HL-60 (cell line): ENCODE measurements at places on chromosomes 12 and 14.
A peak's percentile ranks its signal among the peaks of the same experiment; 100 is the strongest.

DNA sequence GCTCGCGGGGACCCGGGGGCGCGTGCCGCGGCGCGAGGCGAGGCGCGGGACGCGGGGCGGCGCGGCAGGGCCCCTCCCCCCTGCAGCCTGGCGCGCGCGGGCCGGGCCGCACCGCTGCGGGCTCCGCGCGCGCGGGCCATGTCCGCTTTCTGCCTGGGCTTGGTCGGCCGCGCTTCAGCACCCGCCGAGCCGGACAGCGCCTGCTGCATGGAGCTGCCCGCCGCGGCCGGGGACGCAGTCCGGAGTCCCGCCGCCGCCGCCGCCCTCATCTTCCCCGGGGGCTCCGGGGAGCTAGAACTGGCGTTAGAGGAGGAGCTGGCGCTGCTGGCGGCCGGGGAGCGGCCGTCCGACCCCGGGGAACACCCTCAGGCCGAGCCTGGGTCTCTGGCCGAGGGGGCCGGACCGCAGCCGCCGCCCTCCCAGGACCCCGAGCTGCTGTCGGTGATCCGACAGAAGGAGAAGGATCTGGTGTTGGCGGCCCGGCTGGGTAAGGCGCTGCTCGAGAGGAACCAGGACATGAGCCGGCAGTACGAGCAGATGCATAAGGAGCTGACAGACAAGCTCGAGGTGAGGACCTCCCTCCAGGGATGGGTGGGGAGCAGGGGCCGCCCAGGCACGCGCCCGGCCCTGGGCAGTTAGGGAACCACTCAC lies 820 bp downstream of the BICDL1 start:
- DNase-seq: peak; percentile 49

DNA sequence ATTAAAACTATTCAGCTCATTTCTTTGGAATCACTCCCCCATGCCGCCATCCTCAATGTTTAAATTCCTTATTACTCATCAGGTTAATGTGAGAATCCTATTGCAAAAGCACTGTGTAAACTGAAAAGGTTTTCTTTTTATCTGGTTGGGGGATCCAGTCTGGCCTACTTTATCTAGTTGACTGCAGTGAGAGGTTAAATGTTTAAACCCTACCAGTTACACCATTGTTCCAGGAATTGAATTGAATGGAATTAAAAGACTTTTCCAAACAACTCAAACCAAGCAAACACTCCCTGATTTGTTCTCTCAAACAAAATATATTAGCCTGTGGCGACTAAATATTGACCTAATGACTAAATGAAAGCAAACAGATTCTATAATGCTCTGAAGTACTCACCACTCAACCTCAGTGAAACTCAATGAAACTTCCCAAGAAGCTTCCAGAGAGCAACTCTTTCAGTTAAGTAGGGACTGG lies 100.5 kb downstream of the VEZT start:
- no peak for DNase-seq

DNA sequence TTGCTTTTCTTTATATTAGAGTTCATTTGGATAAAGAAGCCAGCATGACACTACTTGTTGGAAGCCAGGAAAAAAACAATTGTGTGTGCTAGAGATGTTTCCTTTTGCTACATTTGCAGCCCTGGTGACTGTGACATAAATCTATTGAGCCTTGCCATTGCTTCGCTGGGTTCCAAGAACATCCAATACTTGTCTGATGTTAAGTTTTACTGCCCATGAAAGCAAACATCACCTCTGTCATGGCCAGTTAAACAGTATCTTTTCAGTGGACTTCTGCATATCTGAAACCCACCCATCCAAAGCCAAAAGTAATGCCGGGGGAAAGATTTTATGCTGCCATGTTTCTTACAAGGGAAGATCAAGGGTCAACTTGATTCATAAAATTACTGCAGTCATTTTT lies 184.0 kb downstream of the MSRB3 start:
- DNase-seq: no peak

DNA sequence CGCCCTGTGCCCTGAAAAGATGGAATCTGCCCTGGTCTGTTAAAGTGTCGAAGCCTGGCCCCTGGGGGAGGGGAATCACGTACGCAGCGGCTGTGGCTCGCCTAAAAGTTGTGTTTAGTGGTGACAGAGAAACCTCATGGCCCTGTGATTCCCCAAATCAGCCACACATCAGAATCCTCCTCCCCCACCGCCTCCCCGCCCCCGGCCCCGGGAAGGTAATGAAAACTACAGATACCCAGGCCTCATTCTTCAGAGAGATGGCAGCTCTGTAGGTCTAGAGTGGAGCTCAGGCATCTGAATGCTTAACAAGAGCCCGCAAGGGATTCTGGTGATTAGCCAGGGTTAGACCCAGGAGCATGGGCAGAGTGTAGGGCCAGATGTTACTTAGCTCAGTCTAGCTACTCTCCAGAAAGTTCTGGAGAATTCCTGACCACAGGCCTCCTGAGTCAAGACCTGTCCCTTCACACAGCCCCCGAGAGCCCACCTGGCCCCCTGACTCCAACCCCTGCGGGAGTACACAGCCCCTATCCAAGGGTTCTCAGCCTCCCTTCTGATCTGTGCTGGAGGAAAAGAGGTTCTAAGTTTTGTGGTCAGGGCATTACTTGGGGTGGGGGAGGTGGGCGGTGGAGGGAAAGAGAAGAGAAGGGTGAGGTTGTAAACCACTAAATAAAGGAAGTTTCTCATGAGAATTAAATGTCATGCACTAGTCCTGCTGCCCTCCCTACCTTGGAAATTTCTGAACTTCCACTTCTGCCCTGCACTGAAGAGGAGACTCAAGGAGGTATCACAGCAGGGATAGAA lies 114.8 kb downstream of the PLXNC1 start:
- DNase-seq: no peak

DNA sequence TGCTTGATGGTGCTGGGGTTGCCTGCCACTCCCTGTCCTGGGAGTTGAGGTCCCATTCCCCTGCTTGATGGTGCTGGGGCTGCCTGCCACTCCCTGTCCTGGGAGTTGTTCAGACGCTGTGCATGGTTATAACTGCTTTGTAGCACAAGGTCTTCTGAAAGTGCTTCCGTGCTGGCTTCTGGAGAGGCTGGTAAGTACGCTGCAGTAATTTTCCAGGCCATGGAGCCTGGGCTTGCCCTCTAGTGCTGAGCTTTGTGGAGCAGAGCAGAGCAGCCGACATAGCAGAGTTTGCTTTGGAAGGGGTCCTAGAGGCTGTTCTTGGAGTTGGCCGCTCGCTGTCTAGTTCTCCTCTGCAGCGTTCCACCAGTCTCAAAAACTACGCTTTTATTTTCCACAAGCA lies 6.3 kb downstream of the B4GALNT3 start:
- DNase-seq: no peak

- DNase-seq: no peak
Observed at GRCh38 chr12:45895961-45896360, 94.4 kb downstream of the SCAF11 start.

DNA sequence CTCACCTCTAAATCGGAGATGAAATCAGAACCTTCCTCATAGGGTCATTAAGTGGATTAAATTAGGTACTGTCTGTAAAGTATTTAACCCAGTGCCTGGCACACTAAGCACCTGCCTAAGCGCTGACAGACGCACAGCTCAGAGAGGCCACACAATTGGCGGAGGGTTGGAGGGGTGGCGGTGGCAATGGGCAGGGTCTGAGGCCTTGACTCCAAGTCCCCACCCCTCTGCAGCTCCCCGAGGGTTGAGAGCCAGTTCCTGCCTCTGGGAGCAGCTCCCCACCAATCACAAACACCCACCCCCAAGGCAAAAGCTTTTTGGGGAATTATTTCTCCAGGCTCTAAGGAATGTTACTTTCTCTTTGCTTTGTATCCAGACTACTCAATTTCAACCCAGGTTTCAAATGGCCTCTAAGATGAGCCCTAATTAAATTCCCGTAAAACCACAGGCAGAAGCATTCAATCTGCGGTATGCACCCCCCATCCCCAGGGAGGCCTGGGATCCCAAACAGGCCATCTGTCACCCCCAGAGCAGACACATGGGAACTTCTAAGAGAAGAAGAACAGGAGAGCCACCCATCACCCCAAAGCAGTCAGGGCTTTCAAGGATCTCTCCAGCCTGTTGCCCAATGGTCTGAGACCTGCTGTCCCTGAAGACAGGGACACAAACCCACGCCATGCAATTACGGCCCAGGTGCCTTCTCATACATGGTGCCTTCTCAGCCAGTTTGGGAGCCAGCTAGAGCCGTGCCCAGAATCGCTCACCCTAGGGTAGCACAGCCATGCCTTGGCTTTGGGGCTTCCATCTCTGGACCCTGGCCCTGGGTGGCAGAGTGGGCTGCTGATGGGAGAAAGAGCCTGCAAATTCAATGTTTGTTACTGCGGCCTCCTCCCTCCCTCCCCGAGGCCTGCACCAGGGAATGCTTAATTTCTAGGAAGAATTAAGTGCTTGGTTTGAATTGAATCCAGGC lies 66.1 kb downstream of the CHGA start:
- no peak for DNase-seq

GRCh38 chr14:104031384-104031783 lies 54.1 kb upstream of the ASPG start:
- no peak for DNase-seq

DNA sequence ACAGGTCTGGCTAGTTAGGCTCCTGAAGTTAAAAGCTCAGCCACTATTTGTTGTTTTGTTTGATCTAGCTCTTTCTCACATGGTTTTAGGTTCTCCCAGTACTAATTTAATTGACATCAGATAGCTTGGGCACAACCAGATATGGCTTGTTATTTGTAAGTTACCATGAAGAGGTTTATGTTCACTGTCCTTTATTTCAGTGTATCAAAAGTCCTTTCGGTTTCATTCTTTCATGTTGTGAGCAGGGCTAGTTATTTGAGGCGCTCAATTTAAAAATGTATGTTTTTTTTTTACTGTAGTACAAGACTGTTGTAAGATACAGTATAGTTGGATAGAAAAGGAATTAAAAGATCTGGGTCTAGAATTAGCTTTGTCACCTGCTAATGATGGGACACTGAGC lies 7.0 kb downstream of the GPX2 start:
- DNase-seq: no peak

GRCh38 chr14:104081261-104081835 lies 4.2 kb upstream of the ASPG start:
- no peak for DNase-seq

GRCh38 chr14:35879654-35880249 lies 53.6 kb downstream of the BRMS1L start:
- DNase-seq: no peak

GRCh38 chr12:64407342-64408223 lies 3.4 kb downstream of the XPOT start:
- DNase-seq: no peak

- DNase-seq: no peak
Observed at GRCh38 chr12:49428793-49429192, 61.5 kb downstream of the SPATS2 start.

GRCh38 chr12:19643635-19644034 lies 204.3 kb downstream of the AEBP2 start:
- no peak for DNase-seq

GRCh38 chr14:29687071-29687765 lies 240.4 kb downstream of the PRKD1 start:
- no peak for DNase-seq

DNA sequence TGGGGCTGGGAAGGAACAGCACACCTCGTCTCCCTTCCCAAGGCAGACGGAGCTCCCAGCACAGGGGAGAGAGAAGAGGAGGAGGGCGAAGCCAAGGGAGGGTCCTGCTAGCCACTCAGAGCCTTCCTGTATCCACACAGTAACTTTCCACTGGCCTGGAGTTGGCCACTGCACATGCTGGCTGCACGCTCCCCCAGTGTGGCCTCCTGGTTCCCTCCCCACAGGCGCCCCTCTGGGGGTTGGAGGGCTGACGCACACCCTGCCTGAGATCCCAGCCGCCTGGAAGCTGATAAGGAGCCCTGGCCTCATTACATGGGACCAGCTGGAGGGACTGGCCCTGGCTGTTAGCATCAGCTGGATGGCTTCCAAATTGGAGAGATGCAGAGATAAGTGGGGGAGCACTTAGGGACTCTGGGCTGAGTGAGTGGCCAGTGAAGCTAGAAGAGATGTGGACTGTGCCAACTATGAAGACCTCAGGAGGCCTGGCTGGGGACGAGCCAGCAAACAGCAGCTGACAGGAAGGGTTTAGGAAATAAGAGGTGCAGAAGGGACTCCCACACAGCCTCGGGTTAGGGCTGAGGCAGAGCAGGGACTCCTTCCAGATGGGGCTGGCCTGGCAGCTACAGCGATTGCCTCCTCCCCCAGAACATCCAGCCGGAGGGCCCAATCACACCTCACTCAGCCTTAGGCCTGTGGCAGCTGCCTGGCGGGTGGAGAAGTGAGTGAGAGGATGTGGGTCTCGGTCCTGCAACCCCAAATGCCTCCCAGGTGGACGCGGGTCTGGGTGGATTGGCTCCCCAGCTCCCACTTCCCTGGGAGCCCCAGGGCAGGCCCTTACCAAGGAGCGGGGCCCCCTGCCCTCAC lies 26.3 kb upstream of the BCDIN3D start:
- DNase-seq: no peak

DNA sequence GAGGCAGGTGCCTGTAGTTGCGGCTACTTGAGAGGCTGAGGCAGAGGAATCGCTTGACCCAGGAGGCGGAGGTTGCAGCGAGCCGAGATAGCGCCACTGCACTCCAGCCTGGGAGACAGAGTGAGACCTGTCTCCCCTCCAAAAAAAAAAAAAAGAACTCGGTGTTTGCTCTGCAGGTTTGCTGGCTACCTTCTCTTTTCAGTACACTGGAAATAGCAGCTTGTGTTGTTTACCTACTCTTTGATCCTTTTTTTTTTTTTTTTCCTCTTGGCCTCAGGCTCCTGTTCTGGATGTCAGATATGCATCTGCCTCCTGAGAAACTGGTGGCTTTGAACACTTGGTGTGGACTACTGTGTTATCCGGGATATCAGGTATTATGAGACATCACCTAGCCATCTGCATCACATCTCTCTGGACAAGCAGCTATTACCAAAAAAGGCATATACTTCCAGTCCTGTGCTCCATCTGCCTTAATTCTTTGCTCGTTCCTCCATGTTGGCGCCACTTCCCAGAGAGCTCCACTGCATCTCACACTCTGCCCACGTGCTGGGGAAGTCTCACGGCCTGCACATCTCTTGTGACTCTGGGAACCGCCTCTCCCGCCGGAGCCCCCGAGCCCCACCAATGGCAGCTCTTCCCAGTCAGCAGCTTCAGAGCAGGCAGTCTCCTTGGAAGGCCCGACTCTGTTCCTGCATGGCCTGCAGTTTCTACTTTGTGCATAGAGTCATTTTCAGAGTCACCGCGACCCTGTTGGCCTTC lies 50.9 kb upstream of the TRAF3 start:
- no peak for DNase-seq

DNA sequence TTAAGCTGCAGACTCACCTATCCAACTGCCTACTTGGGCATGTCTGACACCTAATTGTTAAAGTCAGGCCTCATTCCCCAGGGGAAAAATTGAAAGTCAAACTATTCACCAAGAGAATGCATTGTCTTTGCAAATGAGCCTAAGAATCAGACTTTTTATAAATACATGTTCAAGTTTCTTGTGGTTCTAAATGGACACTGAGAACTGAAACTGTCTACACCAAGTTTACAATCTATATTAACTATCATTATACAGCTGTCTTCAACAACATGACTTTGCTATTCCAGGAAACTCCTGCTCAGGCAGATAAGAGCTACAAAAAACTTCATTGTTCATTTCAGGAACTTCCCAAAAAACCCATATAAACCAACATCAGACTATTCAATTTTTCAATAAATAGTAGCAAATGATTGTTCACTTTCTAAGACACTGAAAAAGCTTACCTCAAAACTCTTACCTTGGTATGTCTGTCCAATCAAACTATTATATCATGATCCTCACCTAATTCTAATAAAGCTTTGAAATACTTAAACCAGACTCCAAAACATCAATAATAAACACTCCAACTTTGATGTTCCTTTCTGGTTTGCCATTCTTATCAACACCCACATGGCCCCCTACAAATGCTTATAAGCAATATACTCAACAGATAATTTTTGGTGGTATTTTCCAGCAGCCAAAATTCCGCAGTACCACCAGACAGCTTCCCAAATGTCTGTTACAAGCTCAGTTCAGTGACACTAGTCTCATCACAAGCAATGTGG lies 24.2 kb downstream of the CDK17 start:
- no peak for DNase-seq
